Smooth muscle cell of trachea (primary cell): ENCODE measurements at places on chromosomes 3 and 15. TPM values are rescaled to one million over a fixed set of nuclear protein-coding genes. Genes with fewer than 3 reads are reported as not detected.

Gene ESYT3
- 0.17 TPM in 1 of 2 replicates, not detected in the other for total RNA-seq

Gene TGM4
- total RNA-seq, result not detected in 2 replicates

Gene CNTN6
- total RNA-seq, result under 0.01 TPM in 1 of 2 replicates, not detected in the other

Gene GNAT1
- not detected in 2 replicates for total RNA-seq

Gene C3orf85
- total RNA-seq, result not detected in 2 replicates
